Psoas muscle (tissue), 8 donors: ENCODE measurements at places on chromosomes 12 and 14.
A peak's percentile ranks its signal among the peaks of the same experiment; 100 is the strongest.

DNA sequence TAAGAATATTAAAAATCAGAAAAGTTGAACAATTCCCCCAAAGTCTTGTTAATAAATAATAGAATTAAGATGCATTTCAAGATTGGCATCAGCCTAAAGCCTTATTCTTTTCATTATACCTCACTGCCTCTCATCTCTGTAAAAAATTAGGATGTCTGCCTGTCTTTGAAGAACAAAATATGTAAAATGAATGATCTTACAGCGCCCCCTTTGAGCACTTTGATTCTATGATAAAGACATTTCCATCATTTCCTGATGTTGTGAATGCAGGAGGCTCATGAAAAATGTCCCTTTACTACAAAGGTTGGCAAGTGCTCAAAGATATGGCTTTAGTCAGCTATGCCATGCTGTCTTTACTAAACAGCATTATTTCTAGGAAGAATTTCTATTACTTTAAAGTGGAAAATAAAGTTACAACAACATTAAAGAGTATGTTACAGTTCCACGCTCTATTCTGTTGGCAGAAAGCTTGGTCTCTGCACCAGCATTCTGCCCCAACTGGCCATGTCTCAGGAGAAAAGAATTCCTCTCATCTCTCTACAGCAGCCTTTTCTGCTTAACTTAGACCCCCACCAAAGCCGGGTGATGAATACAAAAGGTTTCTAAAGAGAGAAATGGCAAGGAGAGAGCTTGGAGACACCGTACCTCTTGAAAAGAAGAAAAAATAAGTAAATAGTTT is 95.1 kb downstream of the LLPH start:
- no peak for DNase-seq

GRCh38 chr14:86826661-86827060 is 1166.3 kb downstream of the GALC start:
- no peak for DNase-seq

- no peak for DNase-seq
Measured at GRCh38 chr12:12379831-12380730, 23.2 kb downstream of the BORCS5 start.

DNA sequence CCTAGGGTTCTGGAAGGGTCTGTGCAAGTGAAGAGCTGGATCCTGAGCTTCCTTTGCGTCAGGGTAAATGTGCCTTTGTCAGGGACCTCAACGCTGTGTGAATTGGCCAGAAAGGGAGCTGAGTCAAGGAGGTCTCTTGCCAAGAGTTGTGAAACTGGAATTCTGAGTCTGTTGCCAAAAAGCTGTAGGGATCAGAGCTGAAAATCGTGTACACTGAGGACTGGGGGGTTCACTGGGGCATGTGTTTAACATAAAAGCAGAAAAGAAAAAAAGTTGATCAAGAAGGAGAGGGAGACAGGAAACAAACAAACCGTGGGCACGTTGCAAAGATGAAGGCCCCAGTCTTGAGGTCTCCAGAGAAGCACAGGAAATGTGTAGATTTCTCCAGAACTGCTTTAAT is 1081.5 kb downstream of the VRK1 start:
- DNase-seq = no peak

DNA sequence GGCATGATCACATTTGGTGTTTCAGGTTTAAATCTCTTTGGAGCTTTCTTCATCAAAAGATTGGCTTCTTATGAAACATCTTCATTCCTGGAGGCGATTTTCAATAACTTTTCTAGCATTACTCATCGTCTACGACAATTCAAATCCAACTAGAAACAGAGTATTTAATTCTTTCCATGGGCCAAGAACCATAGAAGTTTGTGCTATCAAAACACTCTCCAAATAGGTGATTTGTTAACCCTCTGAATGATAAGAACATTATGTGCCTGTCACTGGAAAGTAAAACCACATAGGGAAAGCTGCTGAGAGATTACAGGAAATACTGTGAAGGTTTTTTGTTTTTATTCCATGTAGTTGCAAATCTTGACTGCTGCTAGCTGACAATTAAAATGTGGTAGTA is 6.9 kb upstream of the DCN start:
- no peak for DNase-seq

DNA sequence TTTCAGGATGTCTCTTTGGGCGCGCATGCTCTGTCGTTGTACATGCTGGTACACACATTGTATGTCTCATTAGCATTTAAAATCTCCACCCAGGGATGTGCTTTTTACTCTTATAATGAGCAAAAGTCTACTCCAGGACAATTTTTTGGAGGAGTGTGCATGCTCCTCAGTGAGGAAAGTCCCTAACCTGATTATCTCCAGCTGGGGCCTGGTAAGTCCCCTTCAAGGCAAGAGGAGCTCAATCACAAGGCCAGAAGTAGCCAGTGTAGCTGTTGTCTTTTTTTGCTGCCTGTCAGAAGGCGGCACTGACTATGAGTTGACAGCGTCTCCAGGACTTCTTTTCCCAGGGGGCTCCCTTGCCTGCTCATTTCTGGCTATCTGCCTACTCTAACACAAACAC is 218.3 kb upstream of the CNTN1 start:
- DNase-seq = no peak

DNA sequence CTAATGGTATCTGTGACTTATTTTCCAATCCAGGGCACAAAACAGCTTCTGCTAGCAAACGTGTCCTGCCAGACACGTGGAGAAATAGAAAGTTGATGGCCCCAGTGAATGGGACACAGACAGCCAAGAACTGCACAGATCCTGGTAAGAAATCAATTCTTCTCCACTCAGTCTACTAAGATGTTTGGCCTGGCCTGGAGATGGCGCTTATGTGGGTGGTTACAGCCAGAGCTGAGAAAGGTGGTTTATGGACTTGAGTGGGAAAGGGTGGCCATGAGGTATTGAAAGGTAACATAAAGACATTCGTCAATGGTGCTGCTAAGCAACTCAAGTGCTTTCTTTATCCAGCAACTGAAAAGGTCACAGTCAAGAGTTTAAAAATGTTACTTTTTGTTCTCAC is 2.9 kb downstream of the SLC24A4 start:
- DNase-seq = no peak

DNA sequence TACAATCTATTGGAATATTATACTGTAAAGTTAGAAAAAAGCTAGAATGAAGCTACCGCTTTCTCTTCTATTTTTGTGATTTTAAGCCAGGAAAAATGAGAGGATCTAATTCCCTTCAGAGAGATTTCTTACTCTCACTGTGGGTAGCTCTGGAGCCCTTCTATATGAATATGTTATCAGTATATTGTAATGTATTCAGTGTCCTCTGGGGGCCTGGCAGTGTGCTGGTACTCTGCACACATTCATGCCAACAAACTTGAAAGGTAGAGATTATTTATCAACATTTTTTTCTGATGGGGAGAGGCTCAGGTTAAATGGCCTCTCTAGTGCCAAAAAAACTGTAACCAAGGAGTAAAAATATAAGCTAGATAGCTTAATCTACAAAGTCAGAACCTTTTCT is 292.8 kb downstream of the TTC6 start:
- DNase-seq = no peak

- peak; percentile 46 for DNase-seq
Measured at GRCh38 chr12:16586350-16587109, 19.4 kb downstream of the LMO3 start.

- no peak for DNase-seq
Measured at GRCh38 chr12:39442831-39443080, 164 bp downstream of the KIF21A start.

GRCh38 chr14:101147848-101148247 is 244.3 kb upstream of the RTL1 start:
- no peak for DNase-seq

GRCh38 chr12:8584004-8584403 is 28.7 kb downstream of the AICDA start:
- no peak for DNase-seq

DNA sequence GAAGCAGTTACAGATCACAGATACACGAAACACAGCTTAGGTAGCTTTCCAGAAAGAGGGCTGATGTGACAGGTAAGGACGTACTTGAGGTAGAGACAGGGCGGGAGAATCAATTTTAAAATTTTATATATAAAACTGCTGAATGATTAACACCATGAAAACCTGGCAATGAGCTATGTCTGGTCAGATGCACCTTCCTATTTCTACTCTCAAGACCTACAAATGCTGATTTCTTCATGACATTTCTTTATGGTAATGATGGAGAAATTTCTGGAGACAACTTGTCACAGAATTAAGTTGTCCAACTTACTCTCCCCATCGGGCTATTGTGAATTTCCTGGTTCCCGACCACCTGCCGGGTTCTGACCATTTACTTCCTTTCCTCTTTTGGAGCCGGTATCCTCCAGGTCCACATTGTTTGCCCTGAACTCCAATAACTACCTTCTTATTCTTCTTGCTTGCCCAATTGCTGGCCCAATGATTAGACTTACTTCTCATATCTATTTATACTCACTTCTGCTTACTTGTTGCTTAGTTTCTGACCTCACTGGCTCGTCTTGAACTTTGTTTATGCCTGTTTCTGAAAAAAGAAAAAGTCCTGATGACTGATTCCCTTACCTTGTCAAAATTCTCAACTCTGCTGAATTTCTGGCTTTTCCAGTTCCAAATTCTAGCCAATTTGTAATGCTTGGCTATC is 12.8 kb upstream of the ATP2B1 start:
- DNase-seq = no peak

DNA sequence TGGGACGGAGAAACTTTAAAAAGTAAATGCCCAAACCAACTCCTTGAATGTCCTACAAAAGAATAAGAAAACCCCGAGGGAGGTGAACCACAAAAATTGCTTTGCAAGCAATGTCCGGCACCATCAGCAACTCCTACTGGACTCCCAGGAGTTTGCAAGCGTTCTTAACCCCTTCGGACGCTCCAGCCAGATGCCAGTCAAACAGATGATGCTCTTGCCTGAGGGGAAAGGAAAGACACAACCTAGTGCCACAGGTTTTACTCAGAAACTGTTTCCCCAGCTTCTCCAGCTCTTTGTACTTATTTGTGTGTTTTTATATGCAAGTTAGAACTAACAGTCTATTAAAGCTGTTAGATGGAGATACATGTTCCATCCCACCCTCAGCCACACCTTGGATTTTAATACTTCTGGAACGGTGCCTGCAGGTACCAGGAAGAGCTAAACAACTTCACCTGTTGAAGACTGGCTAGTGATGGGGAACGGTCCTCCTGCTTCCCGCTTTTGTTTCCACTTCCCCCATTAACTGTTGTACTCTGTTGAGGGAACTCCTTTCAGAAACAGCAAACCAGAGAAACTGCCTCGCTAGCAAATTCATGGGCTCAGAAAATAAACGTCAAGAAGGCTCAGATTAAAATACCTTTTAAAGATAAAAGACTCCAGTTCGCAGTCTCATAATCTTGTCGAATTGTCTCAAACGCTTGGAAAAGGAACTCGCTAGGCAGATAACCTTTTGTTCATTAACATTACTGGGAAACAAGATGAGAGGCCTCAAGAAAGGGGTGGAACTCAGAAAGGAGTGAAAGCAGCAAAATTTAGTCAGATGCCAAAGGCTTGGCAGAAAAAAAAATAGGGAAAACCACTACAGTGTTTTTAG is 1.1 kb upstream of the FERMT2 start:
- DNase-seq = no peak

GRCh38 chr14:58639842-58640484 is 2.2 kb downstream of the DACT1 start:
- no peak for DNase-seq

- DNase-seq = no peak
Measured at GRCh38 chr12:118436002-118436730, 59.8 kb downstream of the SUDS3 start.

DNA sequence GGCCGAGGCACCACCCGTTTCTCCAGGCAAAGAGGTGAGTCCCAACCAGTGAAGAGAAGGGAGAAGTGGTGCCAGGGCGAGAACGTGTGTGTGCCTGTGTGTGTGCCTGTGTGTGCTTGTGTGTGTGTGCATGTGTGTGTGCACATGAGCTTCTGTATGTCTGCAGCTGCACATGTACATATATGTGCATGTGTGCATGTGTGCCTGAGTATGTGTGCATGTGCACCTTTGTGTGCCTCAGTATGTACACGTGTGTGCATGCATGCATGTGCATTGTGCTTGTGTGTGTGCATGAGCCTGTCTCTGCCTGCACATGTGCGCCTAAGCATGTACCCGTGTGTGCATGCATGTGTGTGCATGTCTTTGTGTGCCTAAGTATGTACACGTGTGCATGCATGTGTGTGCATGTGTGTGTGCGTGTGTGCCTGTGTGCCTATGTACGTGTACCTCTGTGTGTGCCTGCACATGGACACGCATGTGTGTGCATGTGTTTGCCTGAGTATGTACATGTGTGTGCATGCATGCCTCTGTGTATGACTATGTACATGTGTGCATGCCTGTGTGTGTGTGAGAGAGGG is 5.9 kb upstream of the GALNT9 start:
- no peak for DNase-seq

DNA sequence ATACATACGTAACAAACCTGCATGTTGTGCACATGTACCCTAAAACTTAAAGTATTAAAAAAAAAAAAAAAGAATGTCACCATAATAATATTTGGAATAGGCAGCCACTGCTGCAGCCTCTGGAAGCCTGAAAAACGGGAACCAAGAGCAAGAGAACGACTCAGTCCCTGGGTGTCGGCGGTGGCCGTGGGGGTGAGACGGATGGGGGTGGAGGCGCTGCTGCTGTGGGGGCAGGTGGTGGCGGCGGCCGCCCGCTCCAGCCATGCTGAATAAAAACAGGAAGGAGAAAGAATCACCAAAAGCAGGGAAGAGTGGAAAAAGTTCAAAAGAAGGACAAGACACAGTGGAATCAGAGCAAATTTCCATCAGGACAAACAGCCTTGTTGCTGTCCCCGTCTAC is 46.9 kb downstream of the ZFYVE21 start:
- no peak for DNase-seq

- DNase-seq = no peak
Measured at GRCh38 chr14:46250113-46250703, 401.4 kb downstream of the RPL10L start.

GRCh38 chr14:60848066-60848465 is 113.5 kb downstream of the MNAT1 start:
- DNase-seq = no peak
